ENCODE measurements at places on chromosomes 1 and 21. TPM values are rescaled to one million over a fixed set of nuclear protein-coding genes. Genes with fewer than 3 reads are reported as not detected.

DNA sequence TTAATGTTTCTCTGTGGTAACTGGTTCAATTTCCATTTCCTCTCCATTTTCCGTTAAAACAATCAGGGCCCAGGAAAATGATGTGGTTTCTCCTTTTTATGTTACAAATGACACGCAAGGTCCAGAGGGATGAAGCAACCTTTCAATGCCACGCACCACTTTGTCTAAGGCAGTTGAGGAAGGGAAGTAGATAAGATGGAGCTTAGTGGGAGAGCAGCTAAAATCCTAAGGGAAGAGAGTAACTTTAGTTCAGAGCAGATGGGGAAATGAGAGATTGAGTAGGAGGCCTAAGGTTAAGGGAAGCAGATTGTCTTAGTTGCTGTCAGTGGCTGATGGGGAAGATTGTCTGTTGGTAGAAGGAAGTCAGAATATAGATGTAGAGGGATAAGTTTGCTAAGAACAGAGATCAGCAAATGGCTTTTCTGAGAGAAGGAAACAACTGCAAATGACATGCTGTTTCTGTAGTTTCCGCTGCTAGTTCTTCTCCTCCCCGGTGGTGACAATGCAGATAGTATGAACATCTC, 660 bp downstream of the CD1C start:
- no peak for DNase-seq

DNA sequence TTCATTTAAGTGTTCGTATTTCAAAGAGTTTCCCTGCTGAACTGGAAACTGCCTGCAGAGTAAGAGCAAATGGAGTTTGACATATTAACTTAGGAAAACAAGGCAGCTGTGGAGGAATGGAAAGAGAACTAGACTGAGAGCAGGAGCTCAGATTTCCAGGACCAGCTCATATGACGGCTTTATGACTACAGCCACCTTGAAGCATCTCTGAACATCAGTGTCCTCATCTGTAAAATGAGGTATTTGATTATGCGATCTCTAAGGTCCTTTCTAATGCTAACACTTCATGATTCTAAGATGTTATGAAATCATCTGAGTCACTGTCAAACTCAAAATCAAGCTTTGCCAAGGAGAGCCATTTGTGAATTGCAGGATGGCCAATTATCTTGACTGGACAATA, 112.3 kb downstream of the PRRX1 start:
- DNase-seq = no peak

- no peak for DNase-seq
Measured at GRCh38 chr1:1406101-1406820, 832 bp downstream of the MRPL20 start.

GRCh38 chr21:29538115-29538514, 239.4 kb downstream of the BACH1 start:
- DNase-seq = no peak

DNA sequence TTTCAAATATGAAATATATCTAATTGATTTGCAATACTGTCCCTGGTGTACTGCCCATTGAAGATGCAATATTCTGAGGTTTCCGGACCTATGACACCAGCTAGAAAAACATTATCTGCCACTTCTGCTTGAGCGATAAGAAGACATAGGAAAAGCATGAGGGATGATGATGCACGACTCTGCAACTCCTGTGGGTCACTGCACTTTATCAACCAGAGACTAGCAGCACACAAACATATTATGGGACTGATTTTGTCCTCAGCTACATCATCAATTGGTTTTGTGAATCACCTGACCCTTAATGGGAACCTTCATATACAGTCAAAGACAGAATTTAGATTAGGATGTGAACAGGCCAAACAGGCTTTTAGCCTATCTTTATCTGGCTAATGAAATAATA, 13.8 kb upstream of the KCNA3 start:
- DNase-seq = no peak

- DNase-seq = no peak
Measured at GRCh38 chr21:43681650-43682049, 22.3 kb downstream of the RRP1B start.

GRCh38 chr1:194045416-194045815, 859.0 kb upstream of the B3GALT2 start:
- DNase-seq = no peak

The AKNAD1 gene
- not detected for total RNA-seq

DNA sequence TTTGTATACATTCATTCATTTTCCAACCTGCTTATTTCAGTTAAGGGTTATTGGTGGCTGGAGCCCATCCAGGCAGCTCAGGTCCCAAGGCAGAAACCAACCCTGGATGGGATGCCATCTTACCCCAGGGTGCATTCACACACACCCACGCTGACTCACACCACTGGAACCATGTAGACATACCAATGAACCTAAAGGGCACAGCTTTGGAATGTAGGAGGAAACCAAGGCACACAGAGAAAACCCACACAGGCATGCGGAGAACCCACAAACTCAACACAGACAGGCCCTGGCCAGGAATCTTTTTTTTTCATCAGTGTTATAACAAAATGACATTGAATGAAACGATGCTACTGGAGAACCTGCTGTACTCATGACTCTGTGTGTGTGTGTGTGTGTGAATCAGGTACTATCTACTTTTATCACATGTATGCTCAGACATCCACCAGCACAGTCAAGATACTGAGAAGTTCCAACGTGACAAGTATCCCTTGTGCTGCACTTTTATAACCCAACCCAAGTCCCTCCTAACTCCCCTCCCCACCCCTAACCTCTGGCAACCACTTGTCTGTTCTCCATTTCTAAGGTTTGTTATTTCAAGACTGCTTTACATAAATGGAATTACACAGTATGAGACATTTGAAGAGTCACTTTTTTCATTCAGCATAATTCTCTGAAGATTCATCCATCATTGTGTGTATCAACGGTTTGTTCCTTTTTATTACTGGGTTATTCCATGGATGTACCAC, 286.8 kb upstream of the PLD5 start:
- no peak for DNase-seq

DNA sequence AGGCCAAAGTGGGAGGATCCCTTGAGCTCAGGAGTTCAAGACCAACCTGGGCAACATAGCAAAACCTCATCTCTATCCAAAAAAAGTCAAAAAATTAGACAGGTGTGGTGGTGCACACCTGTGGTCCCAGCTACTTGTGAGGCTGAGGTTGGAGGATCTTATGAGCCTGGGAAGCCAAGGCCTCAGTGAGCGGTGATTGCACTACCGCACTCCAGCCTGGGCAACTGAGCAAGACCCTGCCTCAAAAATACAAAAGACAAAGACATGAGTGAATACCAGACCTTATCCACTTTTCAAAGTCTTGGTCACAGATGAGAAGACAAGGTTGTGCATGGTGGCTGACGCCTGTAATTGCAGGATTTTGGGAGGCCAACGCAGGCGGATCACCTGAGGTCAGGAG, 13.2 kb upstream of the MSTO1 start:
- DNase-seq = no peak

The DSCAM gene
- not detected for total RNA-seq

DNA sequence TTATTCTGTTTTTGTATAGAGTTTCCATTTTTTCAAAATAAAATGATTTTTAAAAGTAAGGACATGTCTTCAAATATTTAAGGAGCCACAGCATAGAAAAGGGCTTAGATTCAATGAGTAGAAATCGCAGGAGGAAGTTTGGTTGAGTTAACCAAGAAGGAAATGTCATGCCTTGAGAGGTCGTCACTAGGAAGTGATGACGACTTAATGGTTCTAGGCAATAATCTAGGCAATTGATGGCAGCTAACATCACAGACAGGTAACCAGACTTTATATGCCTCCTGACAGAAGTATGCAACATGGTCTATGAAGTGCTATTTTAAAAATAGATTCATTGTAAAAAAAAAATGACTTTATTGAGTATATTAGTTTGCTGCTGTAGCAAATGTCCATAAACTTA, 32.1 kb upstream of the TP53BP2 start:
- DNase-seq = no peak

GRCh38 chr1:12095452-12096263, 32.6 kb downstream of the TNFRSF8 start:
- no peak for DNase-seq

DNA sequence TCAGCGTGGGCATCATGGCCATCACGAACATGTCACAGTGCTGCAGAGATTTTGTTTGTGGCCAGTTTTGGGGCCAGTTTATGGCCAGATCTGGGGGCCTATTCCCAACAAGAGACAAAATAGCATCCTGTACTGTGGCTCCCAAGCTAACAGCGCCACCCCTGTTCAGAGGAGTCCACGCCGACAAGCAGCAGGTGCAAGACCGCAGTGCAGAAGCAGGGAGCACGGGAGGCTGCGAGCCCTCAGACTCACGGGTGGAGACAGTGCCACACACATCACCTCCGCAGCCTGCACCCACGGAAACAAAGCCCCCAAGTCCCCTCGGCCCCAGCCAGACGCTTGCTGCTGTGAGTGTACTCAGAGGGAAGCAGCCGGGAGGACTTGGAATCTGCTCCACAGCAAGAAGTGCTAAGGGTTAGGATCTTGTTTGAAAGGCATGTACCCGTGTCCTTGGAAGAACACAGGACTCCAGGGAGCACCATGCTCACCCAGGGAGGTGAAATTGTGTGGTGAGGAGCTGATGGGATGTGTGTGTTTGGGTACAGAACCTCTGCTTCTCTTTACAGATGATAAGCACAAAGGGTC, 7.1 kb downstream of the TCP10L start:
- peak; percentile 45 for DNase-seq

DNA sequence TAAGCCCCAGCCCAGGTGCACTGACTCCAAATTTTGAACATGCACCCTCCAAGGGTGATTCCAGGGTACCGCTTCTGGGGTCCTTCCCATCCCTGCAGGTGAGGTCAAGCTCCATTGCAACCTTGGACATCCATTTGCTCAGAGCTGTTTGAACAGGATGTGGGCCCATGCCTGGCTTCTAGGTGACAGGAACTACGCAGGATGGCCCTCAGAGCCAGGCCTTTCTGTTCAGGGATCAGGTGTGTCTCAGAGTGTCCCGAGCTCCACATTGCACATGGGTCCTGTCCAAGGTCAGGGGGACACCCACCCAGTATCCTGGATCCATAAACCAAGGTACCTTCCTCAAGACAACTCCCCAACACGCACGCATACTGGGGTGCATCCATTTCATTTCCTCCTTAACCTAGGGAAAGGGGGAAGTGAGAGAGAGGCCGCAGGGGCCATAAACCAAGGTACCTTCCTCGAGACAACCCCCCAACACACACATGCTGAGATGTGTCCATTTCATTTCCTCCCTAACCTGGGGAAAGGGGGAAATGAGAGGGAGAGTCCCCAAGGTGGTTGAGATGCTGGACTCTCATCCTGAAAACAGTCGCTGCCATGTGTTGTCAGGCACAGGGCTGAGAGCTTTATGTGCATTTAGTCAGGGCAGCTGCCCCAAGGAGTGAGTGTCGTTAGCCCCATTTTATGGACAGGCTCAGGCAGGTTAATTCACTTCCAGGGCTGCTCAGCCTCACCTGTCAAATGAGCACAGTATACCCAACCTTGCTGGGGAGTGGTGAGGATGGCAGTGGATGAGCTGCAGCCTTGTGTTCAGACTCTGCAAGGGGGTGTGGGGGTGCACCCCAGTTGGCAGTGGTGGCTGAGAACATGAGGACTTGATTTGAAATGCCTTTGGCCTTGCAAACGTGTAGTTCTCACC, 2.1 kb downstream of the SLC66A1 start:
- no peak for DNase-seq

GRCh38 chr1:236163463-236164153, 21.3 kb downstream of the GPR137B start:
- no peak for DNase-seq

DNA sequence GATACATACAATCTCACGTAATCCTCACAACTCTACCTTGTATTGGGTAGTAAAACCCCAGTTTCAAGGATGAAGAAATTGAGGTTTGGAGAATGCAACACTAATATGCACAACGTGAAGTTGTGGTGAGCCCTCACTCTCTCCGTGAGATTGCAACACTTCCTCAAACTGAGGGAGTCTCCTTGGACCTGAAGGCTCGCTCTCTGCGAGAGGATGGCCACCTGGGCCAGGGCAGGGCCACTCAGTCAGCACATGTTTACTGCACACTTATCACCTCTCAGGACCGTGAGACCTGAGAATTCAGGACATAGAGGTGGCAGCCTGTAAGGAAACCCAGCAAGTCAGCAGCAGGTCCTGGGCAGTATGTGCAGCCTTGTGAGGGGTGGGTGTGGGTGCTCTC, 8.7 kb downstream of the SH3BP5L start:
- no peak for DNase-seq

DNA sequence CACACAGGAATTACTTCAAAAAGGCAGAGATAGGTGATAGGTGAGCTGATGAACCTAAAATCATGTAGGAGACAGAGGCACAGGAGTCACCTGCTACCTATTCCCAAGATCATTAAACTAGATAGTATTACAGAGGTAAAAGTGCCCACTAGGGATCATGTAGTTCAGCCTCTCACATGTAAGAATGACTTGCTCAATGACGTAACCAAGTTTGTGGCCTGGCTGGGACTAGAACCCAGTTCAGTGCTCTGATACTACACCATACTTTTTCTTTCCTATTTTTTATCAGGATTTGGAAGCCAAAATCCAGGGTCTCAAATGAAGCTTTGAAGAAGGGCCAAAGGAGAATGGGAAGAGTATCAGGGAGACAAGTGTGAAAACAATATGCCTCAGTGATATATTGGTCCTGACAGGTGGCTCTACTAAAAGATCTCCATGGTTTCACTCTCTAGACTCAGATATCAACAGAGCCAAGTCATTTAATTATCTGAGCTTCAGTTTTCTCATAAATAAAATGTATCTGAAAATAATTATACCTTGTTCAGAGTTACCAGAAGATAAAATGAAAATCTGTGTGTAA, 87.3 kb upstream of the SLFNL1 start:
- no peak for DNase-seq

GRCh38 chr1:43005460-43006361, 47.0 kb upstream of the SLC2A1 start:
- DNase-seq = no peak

DNA sequence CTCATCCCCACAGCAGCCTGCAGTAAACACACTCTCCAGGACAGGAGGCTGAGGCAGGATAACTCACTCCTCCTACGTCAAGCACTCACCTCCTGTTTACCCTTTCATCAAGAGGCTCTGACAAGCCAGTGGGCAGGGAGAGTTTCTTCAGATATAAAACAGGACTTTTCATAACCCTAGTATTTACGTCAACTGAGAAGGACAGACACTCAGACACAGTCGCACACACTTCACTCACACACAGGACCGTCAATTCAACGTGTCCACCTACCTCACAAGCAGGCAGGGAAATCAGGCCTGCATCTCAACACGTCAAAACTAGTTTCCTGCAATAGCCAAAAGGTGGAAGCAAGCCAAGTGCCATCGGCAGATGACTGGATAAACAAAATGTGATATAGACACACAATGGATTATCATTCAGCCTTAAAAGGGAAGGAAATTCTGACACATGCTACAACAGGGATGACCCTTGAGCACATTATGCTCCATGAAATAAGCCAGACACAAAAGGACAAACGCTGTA, 48.6 kb downstream of the ITPKB start:
- DNase-seq = peak; percentile 49

Data from activated CD8-positive, alpha-beta T cell treated with anti-CD3 and anti-CD28 coated beads, Interleukin-2, amount 10 ng/mL, durations not matched to agents 7 days and 5 days (primary cell).